ENCODE measurements at places on chromosomes 13 and 19.

- no peak for DNase-seq
These were observed 4.4 kb upstream of the TBC1D4 start for GRCh38 chr13:75486146-75487062.

DNA sequence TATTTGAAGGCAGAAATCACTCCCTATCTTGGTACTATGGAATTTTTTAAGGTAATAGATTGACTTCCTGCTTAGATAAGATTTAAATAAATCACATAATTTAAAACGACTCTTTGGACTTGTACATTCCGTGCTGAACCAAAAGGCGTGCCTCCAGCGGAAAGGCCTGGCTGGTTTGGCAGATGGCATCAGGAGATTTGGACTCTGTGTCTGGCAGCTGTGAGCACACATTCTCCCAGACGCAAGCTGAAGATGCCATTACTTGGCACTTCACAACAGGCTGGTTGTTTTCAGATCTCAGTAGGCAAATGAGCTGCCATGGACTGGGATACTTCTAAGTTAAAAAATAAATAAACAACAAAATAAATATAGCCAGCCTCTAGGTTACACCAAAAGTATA is 104.5 kb upstream of the SLC15A1 start:
- DNase-seq, result no peak

DNA sequence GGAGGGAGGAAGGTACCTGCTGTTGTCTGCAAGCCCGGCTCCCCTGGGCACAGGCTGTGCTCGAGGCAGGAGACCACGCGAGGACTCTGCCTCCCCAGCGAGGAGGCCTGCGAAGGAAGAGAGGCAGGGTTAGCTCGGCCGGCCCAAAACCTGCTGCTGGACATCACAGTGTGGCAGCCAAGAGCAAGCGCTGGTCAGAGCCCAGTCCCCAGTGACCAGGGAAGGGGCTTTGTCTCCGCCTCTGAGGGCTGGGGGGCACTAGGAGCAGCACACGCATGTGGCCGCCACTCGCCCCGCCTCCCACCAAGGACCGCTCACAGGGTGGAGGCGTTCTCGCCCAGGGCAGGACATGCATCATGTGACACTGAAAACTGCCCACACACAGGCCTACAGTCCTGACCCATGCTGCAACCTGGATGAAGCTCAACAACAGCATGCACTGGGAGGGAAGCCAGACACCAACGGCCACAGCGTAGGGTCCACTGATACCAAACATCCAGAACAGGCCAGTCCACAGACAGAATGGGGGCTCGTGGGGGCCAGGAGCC is 8.5 kb downstream of the MIER2 start:
- no peak for DNase-seq

GRCh38 chr13:87827479-87827878 is 156.3 kb downstream of the SLITRK5 start:
- DNase-seq, result no peak

DNA sequence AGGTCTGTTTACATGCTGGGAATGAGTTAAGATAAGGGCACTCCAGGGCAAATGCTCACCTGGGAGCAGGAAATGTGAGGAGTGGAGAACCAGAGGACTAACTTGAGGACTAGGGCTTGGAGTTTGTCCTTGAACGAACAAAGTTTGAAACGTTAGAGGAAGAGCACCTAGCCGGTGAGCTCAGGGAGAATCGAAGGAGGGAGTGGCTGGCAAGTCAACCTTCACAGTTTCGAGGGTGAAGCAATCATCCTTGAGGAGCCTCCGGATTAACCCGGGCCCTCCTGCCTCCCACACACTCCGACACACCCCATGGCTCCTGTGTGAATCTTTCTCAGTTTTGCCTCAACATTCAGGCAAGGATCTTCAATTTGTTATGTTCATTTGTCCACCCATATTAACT is 58.6 kb downstream of the LMO7 start:
- DNase-seq, result no peak

GRCh38 chr19:29841559-29842367 is 30.0 kb downstream of the CCNE1 start:
- DNase-seq, result no peak

- DNase-seq, result no peak
These were observed 97.0 kb downstream of the SCGB2B2 start for GRCh38 chr19:34580055-34580336.

DNA sequence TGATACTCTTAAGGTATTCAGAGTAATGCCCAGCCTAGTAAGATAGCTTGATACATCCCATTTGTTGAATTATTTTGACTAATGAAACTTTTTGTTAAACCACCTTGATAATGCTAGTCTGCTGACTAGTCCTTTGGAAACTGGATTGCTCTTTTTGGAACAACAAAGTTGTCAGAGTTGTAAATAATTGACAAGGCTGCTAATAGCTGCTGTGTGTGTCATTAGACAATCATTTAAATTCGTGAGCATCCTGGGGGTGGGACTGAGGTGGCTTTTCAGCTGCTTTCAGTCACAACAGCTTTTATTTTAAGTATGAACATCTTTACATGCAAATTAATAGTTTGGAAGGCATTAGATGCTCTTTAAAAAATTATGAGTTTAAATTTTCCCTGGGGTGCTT is 153.5 kb downstream of the HS6ST3 start:
- no peak for DNase-seq

DNA sequence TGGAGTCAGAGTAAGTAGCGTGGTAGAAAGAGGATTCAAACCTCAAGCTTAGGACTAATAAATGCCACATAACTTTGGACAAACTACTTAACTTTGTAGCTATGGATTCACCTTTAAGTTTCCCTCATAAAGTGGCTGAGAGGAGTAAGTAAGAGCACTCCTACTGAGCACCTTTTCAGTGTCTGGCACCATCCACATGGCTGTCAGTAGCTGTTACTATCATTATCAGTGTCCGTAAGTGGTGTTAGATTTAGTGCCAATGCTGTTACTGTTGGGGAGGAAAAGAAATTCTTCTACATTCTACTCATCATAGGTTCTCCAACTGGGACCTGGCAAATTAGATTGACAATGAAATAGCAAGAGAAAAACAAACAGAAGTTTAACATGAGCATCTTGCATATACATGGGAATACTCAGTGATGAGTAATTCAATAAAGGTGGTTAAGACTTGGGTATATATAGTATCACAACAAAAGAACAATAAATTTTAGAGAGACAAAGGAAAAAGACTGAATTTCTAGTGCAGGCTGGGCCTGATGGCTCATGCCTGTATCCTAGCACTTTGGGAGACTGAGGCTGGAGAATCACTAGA is 165.6 kb upstream of the NBEA start:
- no peak for DNase-seq

DNA sequence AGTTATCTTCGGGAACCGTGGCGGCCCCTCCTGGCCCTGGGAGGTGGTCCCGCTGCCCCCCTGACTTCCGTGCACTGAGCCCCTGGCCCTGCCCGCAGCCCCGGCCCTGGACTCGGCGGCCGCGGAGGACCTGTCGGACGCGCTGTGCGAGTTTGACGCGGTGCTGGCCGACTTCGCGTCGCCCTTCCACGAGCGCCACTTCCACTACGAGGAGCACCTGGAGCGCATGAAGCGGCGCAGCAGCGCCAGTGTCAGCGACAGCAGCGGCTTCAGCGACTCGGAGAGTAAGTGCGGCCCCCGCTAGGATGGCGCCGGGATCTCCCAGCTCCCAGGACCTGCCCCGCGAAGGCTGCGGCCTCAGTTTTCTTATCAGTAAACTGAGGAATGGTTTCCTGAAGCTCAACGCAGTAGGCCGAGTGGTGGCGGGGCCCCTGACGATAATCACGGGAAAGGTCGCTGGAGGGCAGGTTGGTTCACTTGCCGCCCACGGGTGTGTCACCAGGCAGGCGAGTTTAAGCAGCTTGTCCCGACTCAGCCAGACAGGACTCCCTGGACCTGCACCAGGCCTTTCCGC is 924 bp downstream of the RGCC start:
- DNase-seq, result peak; percentile 49

- DNase-seq, result no peak
These were observed 127.6 kb upstream of the IRS2 start for GRCh38 chr13:109913936-109914510.

DNA sequence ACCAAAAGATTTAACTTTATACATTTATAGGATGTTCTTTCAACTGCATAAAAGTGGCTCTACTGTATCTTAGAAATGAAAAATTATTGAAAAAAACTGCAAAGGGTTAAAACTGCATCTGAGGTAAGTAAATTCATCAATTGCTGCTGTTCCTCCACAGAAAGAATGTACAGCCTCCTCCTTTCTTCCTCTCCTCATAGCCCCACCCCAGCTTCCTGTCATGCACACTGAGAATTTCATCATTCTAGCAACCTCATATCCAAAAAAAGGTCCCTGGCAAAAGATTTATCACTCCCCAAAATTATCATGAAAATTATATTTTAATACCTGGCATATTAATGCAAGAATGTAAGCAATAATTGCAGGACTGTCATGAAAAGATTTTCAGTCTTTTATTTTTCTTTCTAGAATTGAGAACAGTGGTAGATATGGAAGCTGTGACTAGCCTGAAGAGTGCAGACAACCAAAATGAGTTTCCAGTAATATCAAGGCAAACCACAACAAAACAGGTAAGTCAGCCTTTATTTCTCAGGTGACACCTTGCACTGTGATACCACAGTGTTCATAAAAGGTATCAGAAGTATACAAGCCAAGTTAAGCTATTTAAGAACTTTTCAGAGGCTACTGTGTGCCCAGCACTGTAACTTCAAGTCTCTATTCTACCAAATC is 110.8 kb downstream of the SUCLA2 start:
- no peak for DNase-seq

DNA sequence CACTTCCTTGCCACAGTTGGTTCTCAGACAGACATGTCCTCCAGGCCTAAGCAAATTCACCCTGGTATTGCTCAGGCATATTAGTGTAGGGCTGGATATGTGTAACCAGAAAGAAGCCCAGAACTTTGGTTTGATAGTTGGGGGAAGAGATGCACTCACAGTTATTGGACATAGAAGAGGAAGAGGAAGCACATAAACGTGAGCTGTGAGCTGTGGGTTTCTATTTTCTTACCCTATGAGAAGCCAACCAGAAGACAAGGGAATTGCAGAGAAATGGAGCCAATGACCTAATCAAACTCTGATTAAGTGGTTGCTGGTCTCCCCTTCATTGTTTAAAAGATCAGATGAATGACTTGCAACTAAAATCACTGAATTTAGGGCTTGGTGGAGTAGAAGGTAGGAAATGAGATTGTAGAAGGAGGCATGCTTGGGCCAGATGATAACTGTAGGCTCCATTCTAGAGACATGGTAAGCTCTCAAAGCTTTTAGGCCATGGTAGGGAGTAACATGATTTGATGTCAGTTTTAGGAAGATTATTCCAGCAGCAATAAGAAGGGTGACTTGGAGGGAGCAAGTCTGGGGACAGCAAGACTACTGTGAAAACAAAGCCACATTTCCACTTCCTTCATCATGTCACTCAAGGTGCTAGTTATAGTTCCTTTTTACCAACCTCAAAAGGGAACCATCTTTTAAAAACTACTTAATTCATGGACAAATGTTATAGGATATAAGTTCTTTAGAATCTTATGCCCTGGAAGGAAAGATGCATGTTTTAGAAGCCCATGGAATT is 24.1 kb upstream of the WDFY2 start:
- no peak for DNase-seq

GRCh38 chr13:23203516-23203915 is 22.7 kb downstream of the SGCG start:
- DNase-seq, result no peak

DNA sequence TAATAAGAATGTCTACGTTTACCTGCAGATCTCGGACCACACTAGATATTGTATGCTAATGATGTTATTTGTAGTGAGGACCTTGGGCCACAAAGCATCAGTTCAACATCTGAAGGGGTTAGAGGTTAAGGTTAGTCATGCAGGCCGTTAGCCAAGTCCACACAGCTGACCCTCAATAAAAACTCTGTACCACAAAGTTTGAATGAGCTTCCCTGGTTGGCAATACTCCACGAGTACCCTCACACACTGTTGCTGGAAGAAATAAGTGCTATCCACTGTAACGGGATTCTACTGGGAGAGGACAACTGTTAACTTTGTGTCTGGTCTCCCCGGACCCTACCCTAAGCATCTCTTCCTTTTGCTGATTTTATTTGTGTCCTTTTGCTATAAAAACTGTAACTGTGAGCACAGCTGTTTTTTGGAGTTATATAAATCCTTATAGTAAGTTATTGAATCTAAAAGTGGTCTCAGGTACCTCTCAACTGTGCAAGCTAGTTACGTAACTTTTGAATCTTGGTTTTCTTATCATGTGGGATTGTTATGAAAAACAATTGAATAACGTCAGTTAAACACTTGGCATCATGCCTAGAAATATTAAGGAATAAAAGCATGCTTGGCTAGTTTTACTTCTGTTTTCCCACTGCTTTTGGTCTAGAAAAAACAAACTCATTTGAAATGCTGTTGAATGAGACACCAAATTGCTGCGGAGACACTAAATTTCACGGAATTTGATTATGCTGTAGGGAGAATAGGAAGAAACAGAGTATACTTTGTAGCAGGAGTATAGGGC is 181.5 kb downstream of the DNAJC3 start:
- DNase-seq, result no peak

GRCh38 chr13:20843166-20843565 is 59.4 kb downstream of the XPO4 start:
- DNase-seq, result no peak

- peak; percentile 51 for DNase-seq
These were observed 19.2 kb downstream of the SIGLEC8 start for GRCh38 chr19:51439021-51439465.

DNA sequence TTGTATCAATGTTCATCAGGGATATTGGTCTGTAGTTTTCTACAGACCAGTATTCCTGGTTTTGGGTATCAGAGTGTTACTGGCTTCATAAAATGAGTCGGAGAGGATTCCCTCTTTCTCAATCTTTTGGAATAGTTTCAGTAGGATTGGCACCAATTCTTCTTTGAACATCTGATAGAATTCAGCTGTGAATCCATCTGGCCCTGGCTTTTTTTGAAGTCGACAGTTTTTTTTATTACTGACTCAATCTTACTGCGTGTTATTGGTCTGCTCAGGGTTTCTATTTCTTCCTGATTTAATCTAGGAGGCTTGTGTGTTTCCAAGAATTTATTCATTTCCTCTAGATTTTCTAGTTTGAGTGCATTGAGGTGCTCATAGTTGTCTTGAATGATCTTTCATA is 11.4 kb downstream of the TEX26 start:
- no peak for DNase-seq
